ENCODE measurements at places on chromosomes 1 and 21.
A peak's percentile ranks its signal among the peaks of the same experiment; 100 is the strongest.

DNA sequence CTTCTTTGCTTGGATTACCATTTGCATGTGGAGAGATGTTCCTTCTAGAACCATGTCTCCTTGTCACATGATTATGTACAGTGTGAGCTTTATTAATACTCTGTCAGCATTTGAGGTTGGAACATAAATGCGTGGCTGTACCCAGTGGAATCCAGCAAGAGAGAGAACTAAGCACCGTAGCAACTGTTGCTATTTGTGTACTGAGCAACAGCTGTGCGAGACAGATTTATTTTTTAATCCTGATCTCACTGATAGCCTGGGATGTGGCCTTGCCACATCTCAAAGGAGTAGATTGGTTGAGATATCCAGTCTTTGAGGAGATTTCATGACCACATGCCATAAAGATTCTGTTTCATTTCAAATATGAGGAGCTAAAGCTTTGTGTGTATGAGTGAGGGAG, 43.4 kb downstream of the KIF1B start:
- no peak for DNase-seq

DNA sequence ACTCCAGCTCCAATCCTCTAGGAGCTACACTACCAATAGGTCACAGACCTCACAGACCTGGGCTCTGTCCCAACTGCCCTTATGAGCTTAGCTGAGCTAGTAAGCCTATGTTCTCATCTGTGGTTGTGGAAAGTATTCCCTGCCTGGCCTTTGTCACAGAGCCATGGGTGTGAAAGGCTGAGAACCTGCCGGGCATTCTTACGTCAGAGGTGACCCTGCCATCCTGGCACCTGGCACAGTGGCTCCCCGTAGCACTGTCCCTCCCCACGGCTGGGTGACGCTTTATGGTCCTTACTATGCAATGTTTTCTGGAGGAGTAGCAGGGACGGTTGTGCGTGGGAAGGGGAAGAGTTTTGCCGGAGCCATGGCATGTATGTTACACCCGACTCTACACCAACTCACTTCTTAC, 3.5 kb downstream of the TNFRSF1B start:
- no peak for DNase-seq

- DNase-seq, result no peak
Observed at GRCh38 chr1:44842862-44843655, at the start of gene PTCH2. Gene PTCH2 (minus strand): TSS chr1:44843253. CDS start chr1:44842932, 321 bp downstream.

DNA sequence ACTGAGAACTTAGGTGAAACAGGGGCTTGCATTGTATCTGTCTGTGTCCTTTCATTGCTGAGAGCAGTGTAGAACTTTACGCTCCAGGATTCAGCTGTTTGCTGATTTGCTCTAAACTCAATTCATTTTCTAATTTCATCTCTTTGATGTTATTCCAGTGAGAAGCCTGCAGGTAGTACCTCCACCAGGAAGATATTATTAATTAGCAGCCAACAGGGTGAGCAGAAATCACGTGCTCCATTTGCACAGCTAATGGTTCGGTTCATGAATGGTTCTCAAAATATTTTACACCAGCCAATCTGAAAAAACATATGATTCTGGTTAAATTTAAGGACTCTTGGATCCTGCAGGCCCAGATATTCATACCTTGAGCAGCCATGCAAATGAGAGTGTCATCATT, 52.1 kb downstream of the SUSD4 start:
- DNase-seq, result no peak

GRCh38 chr1:245842106-245842505, 665.0 kb downstream of the SMYD3 start:
- DNase-seq, result no peak

DNA sequence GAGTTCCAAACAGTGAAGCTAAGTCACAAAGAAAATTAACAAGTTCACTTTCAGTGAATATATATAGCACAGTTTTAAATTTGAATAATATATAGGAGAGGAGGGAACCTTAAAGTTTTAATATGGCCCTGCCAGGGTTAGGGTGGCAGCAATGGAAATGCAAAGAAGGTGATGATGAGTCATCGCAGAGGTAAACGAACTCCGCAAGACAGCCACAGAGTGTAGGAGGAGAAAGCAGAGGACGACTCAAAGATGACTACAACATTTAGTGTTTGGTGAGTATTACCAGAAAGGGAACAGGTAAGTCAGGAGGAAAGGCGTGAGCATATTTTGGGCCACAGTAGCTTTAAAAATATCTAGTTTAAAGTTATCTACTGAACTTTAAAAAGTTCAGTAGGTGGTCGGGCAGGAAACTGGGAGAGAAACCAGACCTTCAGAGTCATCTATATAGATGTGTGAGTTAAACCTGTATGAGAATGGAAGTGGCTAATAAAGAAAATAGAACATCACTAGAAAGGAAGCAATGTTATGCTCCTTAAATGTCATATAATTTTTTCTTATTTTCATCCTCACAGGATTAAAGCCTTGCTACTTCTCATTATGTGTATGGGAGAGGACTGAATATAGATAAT, 75.7 kb downstream of the UCHL5 start:
- peak; percentile 0 for DNase-seq

- DNase-seq, result no peak
Observed at GRCh38 chr1:247459507-247459906, 1.6 kb upstream of the OR2B11 start.

All from activated CD8-positive, alpha-beta memory T cell treated with anti-CD3 and anti-CD28 coated beads for 4 hours (primary cell).